ENCODE measurements at places on chromosomes 3 and 15. TPM values are rescaled to one million over a fixed set of nuclear protein-coding genes. Genes with fewer than 3 reads are reported as not detected.
A peak's percentile ranks its signal among the peaks of the same experiment; 100 is the strongest.

GRCh38 chr3:21237638-21238037, 513.4 kb downstream of the ZNF385D start:
- no peak for ATAC-seq

DNA sequence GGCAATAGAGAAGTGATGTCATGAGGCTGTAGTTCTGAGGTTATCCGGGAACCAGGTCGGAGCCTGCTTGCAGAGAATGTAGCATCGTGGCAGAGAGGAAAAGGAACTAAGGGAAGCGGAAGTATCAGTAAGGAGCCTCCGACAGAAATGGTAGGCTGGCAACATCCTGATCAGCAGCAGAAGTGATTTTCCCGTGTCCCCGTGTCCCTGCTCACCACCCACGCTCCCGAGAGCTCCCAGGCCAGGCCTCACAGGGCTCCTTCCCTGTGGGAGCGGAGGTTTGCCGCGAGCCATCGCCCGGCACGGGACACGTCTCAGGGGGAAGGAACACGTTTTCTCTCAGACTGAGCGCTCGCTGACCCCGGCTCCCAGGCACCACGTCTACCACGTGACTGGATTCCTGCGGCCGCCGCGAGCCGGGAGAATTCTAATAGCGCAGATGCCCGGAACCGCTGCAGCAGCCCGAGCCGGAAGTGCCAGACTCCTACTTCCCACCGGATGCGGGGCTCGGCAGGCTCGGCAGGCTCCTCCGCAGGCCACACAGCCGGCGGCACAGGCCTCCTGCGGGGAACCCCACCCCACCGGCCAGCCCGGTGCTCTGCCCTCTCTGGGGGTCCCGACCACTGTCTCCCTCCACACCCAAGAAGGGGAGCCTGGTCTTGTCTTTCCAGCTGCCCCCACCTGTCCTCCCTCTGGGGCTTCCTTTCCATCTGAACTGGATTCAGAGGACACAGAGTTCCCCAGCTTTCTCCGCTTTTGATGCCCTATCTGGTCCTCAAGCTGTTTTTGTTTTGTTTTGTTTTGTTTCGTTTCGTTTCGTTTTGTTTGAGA, 99.3 kb downstream of the BDH1 start:
- ATAC-seq, result peak; percentile 84

DNA sequence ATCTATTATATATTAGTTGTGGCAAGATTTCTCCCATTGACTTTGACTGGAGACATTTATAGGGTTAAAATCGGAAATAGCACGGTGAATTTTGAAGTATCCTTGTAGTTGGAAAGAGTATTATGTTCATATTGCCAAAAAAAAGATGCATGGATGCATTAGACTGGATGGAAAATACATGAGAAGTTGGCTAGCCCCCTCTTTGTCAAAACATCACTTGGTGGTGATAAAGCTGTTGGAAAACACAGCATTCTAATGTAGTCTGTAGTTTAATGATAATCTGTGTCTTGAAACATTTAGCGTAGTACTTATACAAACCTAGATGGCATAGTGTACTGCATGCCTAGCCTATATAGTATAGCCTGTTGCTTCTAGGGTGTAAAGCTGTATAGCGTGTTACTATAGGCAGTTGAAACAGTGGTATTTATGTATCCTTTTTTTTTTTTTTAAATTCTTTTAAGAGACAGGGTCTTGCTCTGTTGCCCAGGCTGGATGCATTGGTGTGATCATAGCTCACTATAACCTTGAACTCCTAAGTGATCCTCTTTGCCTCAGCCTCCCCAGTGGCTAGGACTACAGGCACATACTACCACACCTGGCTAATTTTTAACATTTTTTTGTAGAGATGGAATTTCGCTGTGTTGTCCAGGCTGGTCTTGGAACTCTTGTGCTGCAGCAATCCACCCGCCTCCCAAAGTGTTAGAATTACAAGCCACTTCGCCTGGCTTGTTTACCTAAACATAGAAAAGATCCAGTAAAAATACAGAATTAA, 21.8 kb downstream of the CTNNB1 start:
- ATAC-seq, result no peak

DNA sequence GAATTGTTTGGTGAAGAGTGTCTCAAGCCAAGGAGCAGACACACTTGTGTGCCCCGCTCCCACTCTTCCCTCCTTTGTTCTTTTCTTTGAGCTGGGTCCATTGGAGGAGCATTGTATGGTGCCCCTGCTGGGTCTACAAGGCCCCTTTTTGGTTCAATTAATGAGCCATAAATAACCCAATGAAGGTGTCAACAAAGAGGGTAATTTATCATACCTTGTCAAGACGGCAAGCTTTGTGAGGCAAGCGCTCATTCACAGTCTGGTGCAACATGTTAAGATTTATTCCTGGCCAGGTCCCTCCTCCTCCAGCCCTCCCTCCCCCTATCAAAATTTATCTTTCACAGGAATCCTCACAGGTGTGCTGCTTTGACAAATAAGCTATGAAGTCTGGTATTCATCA, 300.1 kb downstream of the RORA start:
- no peak for ATAC-seq

GRCh38 chr3:150133293-150133692, 162.6 kb upstream of the PFN2 start:
- ATAC-seq, result no peak

DNA sequence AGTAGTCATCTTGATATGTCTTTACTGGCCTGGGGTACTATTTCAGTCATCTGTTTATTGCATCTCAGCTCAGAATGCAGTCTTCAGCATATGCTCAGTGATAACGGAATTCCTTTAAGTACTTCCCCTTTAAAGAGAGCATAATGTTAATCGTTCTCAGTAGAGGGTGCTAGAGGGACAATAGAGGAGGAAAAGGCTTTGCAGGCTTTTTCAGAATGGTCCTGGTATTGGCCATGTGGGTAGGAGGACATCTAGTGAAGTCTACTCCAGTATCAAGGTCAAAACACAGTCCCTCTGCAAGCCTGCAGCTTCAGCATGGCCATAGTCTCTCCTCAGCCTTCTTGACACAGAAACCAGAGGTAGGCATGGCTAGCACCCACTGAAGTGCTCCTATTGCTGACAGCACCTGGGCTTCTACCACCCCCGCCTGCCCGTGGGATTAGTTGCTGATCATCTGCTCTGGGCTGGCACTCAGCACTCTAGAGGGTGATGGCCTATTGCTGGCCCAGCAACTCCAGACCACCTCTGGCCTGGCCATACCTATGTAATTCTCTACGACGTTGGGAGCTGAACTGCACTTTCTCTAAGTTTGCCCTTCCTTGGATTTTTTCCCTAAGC, 65.4 kb downstream of the KCNH8 start:
- ATAC-seq, result no peak

GRCh38 chr3:31900583-31900982, 80.5 kb downstream of the OSBPL10 start:
- ATAC-seq, result no peak

GRCh38 chr3:113100063-113100462, 109.3 kb downstream of the GTPBP8 start:
- peak; percentile 16 for ATAC-seq

DNA sequence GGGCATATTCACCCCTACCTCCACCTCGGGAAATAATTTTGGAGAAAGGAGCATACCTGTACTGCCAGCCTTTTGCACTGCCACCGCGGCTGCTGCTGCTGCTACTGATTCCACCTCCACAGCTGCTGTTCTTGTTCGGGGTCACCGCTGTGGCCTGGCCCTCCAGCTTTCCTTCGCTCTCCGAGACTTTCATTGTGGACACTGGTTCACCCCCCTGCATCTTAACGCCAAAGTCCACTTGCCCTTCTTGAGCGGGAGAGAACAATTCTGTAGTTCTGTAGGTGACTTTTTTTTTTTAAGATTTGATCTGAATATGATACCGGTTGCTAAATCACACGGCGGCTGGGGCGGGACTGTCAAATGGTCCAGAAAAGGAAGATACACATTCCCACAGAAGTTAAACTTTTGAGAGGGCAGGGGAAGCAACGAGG, 701 bp downstream of the OSBPL11 start:
- no peak for ATAC-seq

- no peak for ATAC-seq
These were observed 565.8 kb upstream of the DPPA4 start for GRCh38 chr3:109903100-109903499.

- no peak for ATAC-seq
These were observed 386.9 kb downstream of the PDCD6IP start for GRCh38 chr3:34185301-34185700.

DNA sequence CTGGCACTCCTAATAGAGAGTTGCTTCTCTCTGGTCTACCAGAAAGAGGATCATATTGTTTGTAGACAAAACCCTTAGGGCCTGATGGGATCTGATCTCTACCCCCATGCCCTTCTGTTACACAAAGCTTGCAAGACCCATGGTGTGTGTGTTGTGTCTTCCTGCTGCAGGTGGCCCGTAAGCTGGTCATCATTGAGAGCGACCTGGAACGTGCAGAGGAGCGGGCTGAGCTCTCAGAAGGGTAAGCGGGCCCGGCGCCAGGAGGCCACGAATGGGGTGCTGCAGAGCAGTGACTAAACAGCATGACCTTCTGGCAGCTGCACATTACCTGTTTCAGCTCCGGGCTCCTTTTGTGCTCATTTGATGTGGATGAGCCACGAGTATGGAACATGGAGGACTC, 18.2 kb downstream of the TPM1 start:
- no peak for ATAC-seq

- ATAC-seq, result no peak
These were observed 6.4 kb downstream of the DUT start for GRCh38 chr15:48337607-48338006.

DNA sequence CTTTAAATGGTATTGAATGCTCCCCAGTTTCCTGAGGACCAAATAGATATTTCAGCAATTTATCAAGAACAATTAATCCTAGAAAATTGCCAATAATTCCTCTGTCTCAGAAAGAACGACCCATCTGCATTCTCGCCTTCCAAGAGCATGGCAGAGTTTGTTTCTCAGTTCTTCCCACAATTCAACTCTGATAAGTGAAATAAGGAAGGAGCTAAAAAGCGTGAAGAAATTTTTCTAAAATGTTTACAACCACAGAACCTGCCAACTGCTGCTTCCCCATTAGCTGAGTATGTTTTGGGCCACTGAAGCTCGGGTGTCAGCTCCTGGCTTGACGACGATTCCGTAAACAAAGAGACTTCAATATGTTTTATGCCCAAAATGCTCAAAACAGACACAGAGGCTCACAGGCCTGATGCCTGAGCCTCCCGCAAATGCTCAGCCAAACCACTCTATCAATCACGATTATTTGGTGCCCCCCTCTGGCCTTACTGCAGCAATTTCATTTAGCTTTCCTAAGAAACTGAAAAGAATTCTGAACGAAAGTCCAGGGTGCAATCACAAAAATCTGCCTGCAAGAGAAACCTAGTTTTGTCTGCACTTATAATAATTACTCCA, 259.2 kb upstream of the CCDC54 start:
- no peak for ATAC-seq

- ATAC-seq, result no peak
These were observed 99.8 kb upstream of the ROPN1 start for GRCh38 chr3:124091716-124092115.

ITIH4 gene
- total RNA-seq, result 5.5 TPM

TLR9 gene
- 0.93 TPM for total RNA-seq

ARPC4 gene
- 291 TPM for total RNA-seq

PLAAT1 gene
- total RNA-seq, result not detected

CDV3 gene
- total RNA-seq, result 131 TPM

HIGD2B gene
- total RNA-seq, result 0.22 TPM

MCTP2 gene
- 19.6 TPM for total RNA-seq

SCG5 gene
- 2.9 TPM for total RNA-seq

Measured in activated T-helper 17 cell treated with anti-CD3 and anti-CD28 coated beads, Interleukin-2, amount 50 U/mL, for 72 hours (primary cell).